ENCODE measurements at places on chromosomes 1 and 21.

DNA sequence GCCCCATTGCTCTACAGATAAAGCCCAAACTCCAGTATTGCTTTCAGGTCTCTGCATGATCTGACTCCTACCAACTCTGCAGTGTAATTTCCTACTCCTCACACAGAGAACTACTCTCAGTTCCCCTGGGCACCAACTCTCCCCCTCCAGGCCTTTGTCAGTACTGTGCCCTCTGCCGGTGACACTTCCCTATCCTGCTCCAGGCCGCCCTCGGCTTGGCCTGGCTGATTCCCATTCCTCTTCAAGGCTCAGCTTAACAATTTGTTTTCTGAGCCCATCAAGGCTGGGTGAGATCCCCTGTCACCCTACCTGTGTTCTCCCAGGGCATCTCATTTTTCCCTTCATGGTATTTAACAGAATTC is 2.6 kb downstream of the SLAMF8 start:
- DNase-seq, result no peak

DNA sequence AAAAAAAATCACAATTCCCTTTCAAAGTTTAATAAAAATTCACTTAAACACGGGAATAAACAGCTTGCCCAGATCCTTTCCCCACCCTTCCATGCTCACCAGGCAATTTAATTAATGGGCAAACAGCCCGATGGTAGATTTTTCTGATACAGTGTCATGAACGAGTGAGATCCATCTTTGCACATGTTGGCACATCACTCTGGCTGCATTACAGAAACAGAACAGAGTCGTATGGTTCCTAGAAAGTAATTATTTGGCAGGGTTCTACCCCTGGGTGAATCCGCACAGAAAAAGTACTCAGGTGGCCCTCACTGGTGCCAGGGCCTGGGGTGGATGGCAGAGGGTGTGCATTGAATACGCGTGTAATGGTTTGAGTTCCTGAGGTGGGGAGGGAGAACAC is 24.6 kb upstream of the OVAAL start:
- DNase-seq, result no peak

DNA sequence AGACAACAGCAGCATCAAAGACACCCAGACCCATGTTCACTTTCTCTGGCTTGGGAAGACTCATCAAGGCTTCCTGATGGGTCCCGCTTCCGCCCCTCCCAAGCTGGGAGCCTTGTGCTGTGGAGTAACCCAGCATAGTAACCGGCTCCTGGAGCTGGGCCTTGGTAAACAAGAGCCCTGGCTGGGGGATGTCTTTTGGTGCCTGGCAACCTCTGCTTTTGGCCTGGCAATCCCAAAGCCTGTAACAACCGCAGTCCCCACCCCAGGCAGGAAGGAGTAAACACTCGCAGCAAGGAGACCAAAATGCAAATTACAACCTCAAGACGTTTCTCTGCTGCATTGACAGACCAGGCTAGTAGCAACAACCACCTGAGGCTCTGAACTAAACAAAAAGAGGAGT is 16.9 kb upstream of the THRAP3 start:
- DNase-seq, result peak; percentile 56

DNA sequence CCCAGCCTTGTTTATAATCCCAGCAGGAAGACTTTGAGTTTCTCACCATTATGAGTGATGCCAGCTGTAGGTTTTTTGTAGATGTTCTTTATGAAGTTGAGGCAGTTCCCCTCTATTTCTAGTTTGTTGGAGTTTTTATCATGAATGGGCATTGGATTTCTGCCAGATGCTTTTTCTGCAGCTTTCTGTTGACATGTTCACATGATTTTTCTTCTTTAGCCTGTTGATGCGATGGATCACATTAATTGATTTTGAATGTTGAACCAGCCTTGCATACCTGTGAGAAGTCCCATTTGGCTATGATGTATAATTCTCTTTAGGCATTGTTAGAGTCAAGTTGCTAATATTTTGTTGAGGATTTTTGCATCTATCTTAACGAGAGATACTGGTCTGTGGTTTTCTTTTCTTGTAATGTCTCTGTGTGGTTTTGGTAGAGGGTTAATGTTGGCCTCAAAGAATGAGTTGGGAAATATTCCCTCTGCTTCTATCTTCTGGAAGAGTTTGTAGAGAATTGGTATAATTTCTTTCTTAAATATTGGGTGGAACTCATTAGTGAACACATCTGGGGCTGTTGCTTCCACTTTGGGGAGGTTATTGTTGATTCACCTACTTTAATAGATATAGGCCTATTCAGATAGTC is 33.2 kb downstream of the ZBTB40 start:
- DNase-seq, result no peak

- peak; percentile 25 for DNase-seq
Measured at GRCh38 chr1:147717051-147717705, 43.2 kb downstream of the GJA5 start.

DNA sequence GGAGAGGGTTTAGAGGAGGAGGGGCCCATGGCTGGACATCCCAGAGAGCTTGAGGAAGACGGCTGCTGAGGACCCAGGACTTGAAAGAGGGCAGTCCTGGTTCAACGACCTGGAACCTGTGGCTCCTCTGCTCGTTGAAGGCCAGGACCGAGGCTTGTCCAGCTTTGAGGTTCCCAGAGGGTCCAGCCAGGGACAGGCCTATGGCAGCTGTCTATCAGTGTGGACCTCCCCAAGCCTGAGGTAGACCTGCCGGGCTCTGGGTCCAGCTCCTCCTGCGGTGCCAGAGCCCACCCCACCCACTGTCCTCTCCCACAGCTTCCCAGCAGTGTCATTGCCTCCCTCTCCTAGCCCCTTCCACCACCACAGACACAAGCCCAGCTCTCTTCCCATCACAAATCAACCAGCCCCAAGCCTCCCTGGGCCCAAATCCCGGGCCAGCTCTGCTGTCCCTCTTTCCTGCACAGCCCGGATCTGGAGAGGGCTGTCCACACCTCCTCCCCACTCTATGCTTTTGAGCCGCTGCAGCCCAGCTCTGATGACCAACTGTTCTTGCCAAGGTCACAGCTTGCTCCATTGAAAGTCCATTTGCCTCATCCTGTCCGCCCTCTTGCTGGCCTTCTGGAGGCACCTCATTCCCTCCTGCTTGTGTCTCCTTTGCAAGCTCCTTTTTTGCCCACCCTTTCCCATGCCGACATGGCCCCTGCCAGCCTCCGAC is 48.7 kb upstream of the EDN2 start:
- no peak for DNase-seq

GRCh38 chr1:170240409-170240808 is 94.7 kb downstream of the NTMT2 start:
- no peak for DNase-seq

DNA sequence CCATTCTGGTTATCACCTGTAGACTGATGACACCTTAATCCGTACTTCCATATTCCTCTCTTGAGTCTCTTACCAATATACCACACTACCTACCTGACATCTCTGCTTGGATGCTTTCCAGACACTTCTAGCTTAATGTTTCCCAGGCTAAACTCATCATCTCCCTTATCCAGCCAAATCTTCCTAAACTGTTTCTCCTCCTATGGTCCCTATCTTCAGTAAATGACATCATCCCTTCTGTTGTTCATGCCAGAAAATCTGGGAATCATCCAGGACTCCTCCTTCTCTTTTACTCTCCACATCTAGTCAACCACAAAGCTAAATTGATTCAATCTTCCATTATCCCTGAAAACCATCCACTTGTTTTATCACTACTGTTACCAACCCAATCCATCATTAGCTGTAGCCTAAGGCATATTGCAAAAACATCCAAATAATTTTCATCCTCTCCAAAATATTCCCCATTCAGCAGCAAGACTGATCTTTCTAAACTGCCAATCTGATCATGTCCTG is 464.1 kb upstream of the BEND5 start:
- no peak for DNase-seq

GRCh38 chr1:176938375-176938774 is 226.1 kb downstream of the ASTN1 start:
- no peak for DNase-seq

GRCh38 chr1:53025034-53025768 is 36.8 kb upstream of the PODN start:
- no peak for DNase-seq

DNA sequence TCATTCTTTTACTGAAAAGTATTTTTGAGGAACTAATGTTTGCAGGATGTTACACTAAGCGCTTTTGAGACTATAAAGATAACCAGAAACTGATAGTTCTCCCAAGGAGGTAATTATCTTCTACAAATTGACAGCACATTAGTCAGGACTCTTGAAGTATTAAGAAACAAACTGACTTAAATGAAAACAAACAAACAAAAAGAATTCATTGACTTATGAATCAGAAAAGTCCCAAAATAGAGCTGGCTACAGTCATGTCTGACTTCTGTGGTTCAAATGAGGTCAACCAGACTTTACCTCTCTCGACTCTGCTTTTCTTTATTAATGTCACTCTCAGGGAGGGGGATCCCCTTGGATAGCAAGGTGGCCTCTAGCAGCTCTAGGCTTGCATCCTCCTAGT is 296.8 kb downstream of the TPR start:
- DNase-seq, result no peak

- DNase-seq, result no peak
Measured at GRCh38 chr21:34192646-34193285, 119.4 kb downstream of the MRPS6 start.

DNA sequence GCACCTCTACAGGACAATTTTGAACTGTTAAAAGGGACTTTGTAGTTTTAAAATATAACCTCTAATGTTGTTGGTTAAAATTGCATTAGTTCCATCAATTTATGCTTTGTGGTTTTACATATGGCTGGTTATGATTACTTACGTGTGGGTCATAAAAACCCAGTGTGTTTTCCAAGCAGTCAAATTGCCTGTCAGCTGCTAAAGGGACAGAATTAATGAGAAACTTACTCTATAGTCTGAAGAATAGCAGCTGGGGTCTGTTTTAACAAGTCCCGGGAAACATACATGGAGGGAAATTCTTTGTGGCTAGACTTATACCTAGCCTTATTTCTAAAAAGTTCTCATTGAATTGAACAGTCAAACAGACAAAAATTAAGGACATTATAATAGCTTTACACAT is 820.9 kb upstream of the ADGRL4 start:
- no peak for DNase-seq

DNA sequence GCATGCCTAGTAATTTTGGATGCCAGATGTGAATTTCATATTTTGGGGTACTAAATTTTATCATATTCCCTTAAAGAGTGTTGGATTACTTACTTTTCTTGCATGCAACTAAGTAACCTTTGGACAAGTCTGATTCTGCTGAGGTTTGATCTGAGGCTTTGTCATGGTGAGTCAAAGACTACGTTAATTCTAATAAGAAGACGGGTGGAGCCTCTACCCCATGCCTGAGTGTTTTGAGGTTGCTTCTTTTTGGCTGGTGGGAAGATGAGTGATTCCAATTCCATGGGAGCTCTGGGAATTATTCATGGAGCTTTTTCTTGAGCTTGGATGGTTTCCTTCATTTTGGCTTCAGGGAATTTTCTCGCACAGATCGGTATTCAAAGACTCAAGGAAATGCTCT is 11.6 kb upstream of the PCP4 start:
- DNase-seq, result no peak

- no peak for DNase-seq
Measured at GRCh38 chr1:60280256-60280655, 206.7 kb upstream of the C1orf87 start.

- DNase-seq, result no peak
Measured at GRCh38 chr21:16741141-16741665, 771.6 kb upstream of the CXADR start.

- no peak for DNase-seq
Measured at GRCh38 chr1:12472798-12473551, 145.0 kb downstream of the DHRS3 start.

GRCh38 chr1:112461200-112461871 is 47.4 kb upstream of the WNT2B start:
- no peak for DNase-seq

DNA sequence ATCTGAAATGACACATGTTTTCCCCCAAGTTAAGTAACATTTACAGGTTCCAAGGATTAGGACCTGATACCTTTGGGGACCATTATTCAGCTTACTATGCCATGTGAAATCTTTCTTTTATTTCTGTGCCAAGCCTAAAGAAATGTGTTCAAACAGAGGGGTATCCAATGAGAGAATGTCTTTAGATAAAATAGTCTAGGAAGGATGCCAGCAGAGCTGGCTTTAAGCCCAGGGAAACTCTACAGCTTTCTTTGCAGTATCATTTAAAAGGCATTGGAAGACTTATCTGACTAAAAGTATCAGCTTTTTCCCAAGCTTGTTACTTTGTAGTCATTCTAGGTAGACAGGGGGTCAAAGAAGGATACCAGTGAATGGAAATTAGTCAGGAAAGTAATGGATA is 860.4 kb downstream of the PLA2G4A start:
- DNase-seq, result peak; percentile 49

DNA sequence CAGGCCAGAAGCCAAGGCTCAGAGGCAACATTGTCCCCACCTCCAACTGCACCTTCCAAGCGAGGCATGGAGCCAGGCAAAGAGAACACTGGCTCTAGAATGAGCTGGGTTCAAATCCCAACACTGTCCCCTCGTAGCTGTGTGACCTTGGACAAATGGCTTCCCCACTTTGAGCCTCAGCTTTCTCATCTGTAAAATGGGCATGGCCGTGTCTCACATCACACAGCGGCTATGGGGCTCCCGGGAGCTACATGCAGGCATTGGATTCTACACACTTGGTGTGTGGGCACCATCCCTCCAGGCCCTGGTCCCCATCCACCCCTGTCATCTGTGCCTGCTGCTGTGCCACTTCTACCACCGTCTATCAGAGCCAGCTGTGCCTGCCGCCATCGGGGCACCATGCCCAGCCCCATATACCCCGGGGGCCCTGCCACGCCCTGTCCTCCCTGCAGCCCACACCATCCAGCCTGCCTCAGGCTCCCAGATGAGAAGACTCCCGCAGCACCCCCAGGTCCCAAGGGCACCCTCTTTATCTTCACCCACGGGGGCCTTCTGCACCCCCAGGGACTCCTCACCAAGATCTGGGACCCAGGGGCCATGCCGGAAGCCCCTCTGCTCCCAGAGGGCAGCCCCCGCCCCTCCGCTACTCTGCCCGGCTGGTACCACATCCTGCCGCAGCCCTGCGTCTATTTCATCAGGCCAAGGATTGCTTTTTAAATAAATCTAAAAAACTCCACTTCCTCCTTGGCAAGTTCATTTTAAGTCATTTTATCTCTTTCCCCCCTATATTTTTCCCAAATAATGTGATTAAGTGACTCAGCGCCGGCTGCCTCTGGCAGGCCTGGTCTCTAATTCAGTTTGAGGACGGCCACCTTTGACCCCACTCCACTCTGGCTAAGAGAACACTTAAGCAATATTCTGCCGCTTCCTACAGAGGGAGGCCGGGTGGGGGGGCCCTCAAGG is 107.8 kb upstream of the TARDBP start:
- no peak for DNase-seq

DNA sequence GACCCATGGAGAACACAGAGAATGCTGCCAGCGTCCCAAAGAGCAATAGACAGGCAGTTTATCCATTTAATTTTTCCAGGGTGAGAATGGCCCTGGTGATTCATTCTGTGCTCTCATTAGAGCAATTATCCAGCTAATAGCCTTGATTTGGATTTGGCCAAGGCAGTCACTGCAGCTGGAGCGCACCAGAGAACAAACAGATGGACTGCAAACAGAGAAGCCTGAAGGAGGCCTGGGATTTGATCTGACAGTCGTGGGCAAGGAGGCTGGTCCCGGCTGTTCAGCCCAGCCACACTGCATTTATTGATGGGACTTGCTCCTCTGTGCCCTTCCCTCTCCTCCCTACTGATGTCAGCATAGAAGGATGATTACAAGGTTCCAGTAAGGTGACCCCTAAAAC is 353.9 kb upstream of the C1orf174 start:
- no peak for DNase-seq

GRCh38 chr1:204986181-204986580 is 56.8 kb upstream of the CNTN2 start:
- DNase-seq, result no peak

Measured in NCI-H2081 (cell line).